Activated CD8-positive, alpha-beta memory T cell treated with anti-CD3 and anti-CD28 coated beads for 4 hours (primary cell): ENCODE measurements at places on chromosomes 13 and 19.

GRCh38 chr19:7931221-7932061 lies 5.5 kb upstream of the CTXN1 start:
- no peak for DNase-seq

DNA sequence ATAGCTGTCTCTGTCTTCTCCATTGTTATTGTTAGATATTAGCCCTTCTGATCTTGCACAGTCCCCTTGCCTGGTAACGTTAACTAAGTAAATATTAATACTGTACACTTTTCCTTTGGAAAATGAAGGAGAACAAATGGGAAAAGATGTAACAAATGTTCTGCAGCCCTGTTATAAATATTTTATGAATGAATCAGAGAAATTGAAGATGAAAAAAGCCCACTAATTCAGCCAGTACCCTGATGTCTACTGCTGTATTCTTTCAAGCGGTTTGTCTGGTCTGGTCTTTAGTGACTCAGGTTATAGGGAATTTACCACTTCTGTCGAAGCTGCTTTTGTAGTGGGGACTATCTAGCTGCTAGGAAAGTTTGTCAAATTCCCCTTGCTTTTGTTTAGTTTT lies 121.0 kb downstream of the COG6 start:
- DNase-seq = no peak

DNA sequence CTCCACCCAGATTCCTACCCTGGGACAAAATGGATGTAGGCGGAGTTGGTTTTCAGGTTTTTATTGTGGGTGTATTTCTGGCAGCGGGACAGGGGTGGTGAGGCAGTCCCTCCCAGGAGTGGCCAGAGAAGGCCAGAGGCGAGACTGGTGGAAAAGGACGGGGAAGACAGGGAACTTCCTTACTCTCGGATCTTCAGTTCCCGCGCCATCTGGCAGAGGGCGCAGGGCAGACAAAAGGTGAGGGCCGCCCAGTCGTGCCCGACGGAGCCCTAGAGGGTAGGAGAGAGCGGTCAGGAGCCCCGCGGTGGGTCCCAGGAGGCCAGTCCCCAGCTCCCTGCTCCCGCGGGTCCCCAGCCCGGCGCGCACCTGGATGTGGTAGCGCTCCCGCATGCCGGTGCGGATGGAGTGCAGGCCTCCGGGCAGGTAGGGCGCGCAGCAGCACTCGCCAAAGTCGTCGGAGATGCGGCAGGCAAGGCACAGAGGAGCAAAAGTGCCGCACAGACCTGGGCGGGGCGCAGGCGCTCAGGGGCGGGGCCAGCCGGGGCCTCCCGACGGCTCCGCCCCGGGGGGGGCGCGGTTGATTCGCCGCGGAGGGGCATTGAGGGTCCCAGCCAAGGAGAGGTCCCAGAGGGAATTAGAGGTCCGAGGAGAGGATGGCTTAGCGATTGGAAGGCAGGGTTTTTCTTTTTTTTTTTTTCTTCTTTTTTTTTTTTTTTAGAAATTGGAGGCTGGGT lies 3.0 kb downstream of the CNFN start:
- DNase-seq = peak; percentile 26

DNA sequence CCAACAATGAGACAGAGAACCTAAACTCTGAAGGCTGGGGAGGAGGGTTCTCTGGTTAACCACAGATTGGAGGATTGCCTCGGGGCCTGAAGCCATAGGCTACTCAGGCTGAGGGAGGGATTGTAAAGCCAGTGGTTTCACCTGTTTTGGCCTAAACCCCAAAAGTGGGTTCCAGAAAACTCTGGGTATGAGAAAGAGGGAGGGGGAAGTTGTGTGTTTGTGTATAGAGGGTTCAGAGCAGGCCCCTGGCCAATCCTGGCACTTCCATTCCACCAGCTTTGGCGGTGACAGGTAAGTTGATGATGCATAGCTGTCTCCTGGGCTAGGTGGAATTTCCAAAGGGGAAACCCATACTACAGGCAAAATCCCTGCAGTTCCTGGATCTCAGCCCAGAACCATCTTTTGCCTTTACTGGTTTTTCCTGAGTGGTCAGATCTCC lies 13.5 kb upstream of the CCDC97 start:
- DNase-seq = no peak

DNA sequence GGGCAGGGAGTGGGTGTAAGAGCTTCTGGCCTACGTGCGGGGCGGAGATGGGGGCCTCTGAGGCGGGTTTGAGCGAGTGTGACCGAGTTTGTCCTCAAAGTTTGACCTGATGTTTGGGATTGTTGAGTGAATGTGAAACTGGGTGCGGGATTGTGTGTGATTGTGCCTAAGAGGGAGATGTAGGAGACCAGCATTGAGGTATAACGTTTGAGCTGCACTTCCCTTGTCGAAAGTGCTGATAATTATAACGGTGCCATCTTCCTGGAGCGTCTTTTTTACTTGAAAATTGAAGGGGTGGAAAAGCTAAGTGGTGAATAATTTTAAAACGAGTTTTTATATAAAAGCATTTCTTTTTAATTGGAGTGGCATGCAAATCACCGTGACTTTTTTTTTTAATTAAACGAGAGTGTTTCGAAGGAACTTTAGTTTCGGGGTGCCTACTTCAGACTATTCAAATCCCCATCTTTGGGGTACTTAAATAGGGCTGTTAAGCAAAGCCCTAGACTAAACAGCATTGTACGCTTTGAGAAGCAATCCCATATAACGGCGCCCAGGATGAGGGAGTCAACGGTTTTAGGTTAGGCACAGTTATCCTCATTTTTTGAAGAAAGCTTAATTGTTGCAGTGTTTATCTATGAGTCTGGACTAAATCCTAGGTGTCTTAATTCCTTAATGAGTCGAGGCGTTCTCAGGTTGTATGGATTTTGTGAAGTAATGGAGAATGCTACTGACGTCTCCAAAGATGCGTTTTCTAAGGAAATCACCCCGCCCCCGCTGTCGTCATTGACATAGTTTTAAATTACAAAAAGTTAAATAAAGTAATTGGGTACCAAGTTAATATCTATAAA lies 594 bp downstream of the ZNF146 start:
- DNase-seq = no peak

- DNase-seq = peak; percentile 92
Observed at GRCh38 chr19:49876422-49877019, 634 bp downstream of the AKT1S1 start.

GRCh38 chr13:54029720-54030119 lies 1001.1 kb downstream of the OLFM4 start:
- DNase-seq = no peak

DNA sequence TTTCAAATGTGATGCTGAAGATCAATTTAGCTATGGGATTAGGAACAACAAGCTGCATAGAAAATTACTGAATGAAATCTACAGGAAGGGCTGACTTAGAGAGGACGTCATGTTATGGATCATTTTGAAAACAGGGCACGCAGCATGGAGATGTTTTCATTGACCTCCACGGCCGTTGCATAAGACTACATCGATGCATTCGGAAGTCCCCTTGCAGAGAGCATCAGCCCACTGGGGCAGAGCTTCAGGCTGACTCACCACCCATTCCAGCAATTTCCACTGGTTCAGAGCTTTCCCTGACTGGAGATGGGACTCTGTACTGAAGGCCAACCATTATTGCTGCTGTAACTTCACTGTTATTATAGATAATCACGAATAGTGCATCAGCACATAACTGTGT lies 305.3 kb downstream of the IRS2 start:
- DNase-seq = no peak

GRCh38 chr13:39253774-39254173 lies 215.5 kb downstream of the NHLRC3 start:
- no peak for DNase-seq

DNA sequence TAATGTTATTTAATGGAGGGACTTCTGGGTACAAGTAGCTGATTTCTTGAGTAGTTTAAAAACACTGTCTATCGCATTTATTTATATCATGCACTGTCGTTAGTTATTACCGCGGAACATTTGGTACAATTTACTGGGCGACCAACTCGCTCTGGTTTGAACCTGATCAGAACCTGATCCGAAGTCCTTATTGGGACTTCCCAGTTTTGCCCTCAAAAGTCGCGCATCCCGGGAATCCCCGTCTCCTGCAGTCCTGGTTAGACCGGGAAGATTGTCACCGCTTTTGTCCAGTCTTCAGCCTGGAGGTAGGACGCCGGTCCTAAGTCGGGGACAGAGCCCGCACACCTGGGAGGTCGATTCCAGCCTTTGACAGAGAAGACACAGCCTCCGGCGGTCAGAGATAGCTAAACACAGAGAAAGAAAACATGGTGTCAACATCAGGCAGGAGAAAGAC lies 694 bp downstream of the CLN5 start:
- no peak for DNase-seq

DNA sequence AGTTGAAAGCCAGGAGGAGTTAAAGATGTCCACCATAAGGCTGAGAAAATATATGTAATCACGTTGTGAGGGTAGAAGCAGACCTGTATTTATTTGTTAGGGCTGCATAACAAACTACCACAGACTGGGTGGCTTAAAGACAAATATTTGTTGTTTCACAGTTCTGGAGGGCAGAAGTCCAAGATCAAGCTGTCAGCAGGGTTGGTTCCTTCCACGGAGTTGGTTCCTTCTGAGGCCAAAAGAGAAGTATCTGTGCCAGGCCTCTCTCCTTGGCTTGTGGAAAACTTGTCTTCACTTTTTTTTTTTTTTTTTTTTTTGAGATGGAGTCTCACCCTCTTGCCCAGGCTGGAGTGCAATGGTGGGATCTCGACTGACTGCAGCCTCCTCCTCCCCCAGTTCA lies 73.7 kb upstream of the SLAIN1 start:
- DNase-seq = no peak

DNA sequence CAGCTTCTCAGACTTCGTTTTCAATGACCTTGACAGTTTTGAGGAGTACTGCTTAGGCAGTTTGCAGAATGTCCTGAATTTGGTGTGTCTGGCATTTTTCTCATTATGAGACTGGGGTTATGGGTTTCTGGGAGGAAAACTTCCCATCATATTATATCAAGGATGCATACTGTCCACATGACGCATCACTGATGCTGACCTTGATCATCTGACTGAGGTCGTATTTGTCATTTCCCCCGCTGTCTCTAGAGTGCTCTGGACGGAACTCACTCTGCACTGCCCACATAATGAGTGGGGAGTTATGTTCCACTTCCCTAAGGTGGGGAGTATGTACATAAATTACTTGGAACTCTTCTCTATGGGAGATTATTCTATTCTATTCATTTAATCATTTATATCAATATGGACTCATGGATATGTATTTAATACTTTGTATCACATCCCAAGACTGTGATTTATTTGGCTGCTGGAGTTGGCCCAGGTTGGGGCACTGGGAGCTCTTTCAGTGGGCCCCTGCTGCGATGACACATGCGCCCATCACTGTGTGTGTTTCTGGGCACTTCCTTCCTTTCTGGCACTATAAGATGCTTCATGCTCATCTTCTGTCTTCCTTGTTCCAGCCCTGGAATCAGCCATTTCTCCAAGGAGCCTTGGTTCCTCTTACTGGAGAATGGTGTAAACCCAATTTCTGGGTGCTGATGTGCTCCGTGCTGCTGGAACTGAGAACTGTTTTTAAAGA lies 138.6 kb downstream of the MIPEP start:
- DNase-seq = no peak

DNA sequence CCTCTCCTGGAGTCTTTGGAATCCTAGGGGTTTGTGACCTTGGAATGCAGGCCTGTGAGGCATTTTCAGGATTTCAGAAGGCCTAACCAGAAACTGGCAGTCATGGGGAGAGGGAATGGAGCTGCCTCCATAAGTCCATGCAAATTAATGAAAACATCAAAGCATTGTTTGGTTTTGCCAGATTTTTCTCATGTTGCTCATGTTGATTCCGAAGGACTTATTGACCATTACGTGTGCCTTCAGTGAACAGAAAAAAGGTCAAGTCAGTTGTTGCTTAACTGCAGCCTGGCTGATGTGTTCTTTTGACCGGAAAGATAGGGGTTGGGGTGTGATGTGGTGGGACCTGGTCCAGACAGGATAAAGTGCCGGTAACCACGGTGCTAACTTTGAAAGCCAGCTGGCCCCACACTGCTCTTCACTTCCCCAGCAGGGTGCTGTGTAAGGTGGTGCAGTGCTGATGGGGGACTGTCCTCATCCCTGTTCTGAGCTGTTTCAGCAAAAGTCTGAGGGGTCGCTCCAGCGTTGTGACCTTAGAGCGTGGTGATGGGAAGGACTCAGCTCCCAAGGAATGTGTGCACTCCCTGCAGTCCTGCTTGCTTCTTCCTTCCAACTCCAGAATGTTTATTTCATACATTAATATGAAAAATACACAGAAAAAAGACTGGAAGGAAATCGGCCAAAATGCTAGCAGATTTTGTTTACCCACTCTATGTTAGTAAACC lies 3.5 kb downstream of the RNF113B start:
- DNase-seq = no peak

DNA sequence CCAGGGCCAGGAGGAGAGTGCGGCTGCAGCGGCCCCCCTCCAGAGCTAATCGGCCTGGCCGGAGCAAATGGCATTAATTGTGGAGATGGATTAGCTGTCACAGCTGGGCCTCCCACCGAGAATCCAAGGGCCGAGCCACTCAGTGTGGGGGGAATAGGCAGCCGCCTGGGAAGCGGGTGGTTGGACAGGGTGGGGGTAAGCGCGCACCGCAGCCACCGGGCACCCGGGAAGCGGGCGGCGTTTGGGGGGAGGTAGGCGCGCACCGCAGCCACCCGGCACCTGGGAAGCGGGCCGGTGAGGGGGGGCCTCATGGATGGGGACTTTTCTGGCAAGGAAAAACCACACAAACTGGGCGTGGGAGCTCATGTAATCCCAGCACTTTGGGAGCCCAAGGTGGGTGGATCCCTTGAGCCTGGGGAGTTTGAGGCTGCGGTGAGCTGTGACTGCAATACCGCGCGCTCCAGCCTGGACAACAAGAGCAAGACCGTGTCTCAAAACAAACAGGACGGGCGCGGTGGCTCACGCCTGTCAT lies 9.7 kb downstream of the R3HDM4 start:
- DNase-seq = no peak

GRCh38 chr13:73168226-73168952 lies 109.6 kb downstream of the KLF5 start:
- no peak for DNase-seq

- no peak for DNase-seq
Observed at GRCh38 chr13:51957377-51958216, 53.7 kb downstream of the ATP7B start.

- DNase-seq = no peak
Observed at GRCh38 chr13:99150575-99151361, 49.9 kb upstream of the UBAC2 start.

DNA sequence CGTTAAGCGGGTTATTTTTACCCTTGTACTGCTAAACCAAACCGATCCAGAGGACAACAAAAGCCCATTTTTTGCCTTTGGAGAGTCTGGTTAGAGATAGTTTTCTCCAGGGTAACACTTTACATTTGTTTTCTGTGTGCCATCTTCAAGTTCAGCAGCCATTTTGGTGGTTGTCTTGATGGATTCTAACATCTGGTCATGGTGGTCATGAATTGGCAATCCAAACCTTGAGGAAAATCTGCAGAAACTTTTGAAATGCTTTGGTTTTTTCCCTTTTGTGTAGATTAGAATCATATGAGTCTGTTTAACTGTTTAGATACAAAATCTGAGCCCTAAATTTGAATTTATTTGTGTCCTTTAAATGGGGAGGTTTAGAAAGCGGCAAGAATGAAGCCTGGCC lies 16.6 kb downstream of the HNRNPM start:
- no peak for DNase-seq

DNA sequence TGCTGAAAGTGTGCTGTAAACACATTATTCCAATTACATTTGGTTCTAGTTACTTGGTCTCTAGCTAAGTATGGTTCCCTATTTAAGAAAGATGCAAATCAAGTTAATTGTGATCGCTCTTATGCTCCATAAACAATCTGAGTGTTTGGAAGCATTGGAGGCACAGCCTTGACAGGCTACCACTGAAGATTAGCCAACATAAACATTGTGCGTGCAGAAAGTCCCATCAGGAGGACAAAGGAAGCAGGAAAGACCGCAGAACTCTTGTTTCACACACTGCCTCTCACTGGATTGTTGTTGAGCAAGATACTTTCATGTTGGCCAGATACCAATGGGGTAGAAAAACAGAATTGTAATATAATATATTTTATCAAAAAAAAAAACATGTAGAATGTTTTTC lies 814.4 kb downstream of the EFNB2 start:
- DNase-seq = no peak
